ENCODE measurements at places on chromosomes 1 and 21.

GRCh38 chr1:169240449-169241232 lies 127.0 kb downstream of the NME7 start:
- no peak for DNase-seq

- DNase-seq = no peak
Observed at GRCh38 chr1:218303176-218303879, 18.2 kb downstream of the RRP15 start.

DNA sequence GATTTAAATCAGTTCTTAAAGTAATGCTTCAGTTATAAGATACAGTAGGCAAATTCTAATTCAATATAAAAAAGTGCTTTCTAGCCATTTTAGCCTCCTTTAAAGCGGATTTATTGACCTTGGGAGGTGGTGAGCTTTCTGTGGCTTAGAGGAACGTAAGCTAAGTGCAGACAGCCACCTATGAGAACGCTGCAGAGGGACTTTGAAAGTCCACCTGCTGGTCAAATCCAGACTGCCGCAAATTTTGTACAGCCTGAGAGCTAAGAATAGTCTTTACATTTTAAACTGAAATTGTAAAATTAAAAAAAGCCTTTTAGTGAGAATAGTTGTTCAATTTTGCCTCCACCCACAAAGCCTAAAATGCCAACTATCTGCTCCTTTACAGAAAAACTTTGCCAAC lies 67.0 kb upstream of the SSX2IP start:
- no peak for DNase-seq

DNA sequence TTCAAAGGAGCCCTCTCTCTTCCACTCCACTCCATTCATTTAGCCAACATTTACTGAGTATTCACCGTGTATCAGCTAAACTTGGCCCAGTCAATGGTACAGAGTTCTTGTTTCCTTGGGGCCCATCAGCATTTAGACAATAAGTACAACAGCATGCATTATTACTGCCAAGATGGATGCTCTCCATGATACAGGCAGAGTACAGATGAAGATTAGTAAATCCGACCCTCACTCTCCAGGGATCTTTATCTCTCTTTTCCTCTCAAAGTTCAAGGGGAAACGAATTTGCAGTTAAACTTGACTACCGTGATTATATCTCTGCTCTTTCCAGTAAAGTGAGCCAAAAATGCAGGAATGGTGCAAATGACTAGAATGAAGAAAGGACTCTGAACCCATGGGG lies 184.6 kb upstream of the DUSP10 start:
- no peak for DNase-seq

DNA sequence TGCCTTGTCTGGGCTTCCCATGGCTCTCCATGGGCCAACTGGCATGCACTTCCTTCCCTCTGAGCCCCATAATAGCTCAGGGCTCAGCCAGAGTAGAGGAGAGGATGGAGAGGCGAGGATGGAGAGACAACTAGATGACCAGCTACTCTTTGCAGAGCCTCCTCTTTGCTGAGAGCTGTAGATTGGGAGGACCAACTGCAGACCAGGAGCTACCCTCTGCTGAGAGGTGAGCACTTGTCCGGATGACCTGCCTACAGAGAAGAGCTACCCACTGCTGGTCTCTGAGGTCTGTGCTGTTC lies 58.0 kb upstream of the ETV3 start:
- DNase-seq = no peak

DNA sequence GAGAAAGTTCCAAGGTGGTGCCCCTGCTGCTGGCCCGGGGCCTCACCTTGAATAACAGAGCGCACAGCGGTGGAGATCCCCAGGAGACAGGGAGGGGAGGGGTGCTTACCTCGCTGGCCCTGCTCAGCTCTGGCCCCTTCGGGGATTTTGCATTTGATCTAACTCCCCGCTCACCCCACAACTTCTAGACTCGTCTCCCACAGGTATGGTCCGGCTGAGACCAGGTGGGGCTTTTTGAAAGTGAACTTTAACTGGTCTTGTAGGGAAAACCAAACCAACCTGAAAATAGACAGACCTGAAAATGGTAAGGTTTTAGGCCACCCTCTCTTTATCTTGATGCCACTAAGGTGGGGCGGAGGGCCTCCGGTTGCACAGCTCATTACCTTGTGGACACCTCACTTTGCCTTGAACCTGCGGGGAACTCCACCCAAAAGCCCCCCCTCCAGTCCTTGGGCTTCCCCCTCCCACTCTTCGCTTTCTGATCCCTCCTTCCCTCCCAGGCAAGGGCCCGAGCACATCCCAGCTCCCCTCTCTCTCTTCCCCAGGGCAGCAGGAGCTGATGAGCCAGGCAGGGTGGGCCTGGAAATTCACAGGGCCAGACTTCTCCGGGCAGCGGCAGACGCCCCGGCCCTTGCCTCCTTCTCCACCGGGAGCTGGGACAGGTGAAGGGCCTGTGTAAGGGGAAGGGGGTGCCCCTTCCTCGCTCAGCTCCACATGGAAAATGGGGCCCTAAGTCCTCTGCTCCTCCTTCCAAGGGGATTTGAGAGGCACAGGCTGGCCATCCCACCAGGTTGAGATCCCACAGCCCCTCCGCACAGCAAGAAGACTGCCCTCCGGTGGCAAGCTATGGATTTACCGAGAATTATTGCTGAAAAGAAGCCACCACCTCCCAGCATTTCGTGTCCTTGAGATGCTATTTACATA lies 16.1 kb downstream of the TNFRSF8 start:
- DNase-seq = no peak

GRCh38 chr1:200627575-200628222 lies 7.1 kb upstream of the KIF14 start:
- no peak for DNase-seq

DNA sequence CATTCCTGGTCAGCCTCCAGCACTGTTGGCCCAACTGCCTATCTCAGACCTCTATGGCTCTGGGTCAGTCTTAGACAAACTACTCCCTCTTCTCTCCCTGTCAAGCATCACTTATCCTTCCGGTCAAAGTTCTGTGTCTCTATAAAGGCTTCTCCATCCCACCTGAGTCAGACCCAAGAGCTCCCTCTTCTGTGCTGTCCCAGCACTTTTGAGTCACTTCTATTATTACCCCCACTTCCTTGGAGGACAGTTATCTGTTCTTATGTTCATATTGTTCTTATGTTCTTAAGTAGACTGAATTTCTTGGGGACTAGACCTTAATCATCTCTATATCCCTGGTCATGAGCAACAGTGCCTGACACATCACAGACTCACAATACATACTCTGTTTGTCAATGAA lies 29.2 kb upstream of the IL10 start:
- DNase-seq = no peak

- DNase-seq = no peak
Observed at GRCh38 chr1:228334954-228335353, 71.7 kb downstream of the TRIM11 start.

DNA sequence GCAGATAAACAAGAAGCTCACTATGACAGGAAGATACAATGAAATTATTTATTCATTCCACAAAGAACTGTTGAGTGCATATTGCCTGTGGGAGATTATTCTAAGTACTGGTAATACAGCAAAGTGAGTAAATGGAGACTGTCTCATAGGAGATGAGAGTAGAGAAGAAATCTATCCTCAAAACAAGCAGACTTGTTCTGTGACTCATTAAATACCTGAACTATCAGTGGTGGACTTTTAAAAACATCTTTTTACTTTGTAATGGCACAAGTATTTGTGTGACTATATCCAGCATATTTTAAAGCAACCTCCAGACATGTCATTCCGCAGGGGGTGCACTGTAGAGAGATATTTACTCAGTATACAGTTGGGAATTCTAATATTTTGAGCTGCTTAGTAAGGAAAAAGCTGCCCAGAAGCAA lies 259.2 kb downstream of the FMN2 start:
- DNase-seq = no peak

GRCh38 chr1:8570465-8570864 lies 247.0 kb downstream of the RERE start:
- DNase-seq = no peak

GRCh38 chr1:27152004-27152828 lies 2.7 kb downstream of the SLC9A1 start:
- DNase-seq = no peak

- no peak for DNase-seq
Observed at GRCh38 chr1:221689138-221689537, 52.8 kb downstream of the DUSP10 start.

DNA sequence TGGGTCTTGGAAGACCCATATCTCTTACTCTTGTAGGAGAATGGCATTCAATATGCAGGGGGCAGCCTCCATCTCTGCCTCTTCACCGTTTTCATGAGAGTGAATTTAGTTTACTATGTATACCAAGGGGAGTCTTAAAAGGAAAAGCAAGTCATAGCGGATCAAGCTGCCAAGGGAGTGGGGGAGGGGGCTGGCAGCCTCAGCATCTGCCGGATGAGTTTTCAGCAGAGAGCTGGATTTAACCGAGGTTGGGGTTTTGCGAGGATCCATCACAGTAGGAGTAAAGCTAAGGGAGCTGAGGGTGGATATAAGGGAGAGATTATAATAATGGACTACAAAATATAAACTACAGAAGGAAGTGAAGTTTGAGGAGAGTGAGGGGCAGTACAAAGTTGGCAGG lies 9.9 kb downstream of the CD160 start:
- no peak for DNase-seq

DNA sequence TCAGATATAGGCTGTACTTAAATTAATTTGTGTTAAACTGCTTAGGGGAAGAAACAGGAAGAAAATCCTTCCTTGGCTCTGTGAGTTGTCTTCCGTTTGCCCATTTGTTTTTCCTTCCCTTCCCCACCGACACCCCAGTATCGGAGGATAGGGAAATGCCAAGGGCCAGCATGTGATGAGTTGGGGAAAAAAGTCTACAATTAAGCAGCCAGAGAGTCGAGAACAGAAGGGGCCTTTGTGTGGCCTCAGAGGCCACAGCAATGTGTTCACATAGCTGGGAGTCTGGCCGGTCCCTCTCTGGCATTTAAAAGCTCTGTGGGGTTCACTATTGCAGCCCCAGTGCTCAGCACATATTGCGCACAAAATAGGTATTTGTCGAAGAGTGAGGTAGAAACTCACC lies 489.3 kb downstream of the MATN1 start:
- DNase-seq = no peak

DNA sequence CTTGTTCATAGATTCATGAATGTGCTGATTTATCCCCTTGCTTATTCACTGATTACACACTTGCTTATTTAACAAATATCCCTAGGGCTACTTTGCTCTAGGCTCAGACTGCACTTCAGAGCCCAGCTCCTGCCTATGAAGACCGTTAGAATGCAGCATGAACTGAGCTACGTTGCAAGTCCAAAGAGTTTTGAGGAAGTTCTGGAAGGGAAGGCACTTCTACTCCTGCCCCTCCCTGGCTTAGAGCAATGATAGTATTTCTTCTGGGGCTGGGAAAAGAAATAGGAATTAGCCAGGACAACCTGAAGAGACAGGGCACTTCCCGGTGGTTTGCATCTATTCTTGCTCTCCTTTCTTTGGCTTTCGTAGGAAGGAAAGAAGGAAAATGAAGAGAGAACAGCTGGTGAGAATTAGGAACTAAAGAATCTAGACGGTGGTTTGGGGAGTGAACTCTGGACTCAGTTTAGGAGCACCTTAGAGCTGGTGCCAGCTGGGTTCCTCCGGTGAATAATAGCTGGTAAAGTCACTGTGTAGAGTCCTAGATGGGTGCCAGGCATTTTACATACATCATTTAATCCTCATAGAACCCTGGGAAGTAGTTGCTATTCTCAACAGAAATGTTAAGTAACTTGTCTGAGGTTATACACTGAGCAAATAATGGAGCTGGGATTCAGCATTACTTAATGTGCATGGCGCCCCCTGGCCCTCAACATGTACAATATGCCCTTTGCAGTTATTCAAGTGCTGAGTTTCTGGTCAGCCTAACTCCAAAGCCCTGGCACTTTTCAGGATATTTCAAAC lies 65.9 kb downstream of the NDUFS5 start:
- no peak for DNase-seq

DNA sequence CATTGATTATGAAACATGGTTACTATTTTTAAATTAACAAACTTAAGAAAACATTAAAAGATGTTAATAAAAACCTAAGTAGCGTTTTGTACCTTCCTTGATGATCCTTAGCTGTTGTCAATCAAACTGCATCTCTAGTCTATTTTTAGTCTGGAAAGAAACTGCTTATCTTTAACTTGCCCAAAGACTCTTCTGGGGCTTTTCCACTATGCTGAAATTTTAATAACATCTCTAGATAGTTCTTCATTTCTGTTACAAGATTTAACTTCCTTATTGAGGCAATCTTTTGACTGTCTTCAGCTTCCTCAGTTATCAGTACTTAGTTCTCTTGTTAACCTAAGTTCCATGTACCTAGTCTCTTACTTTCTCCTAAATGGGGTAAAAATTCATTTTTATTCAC lies 135.9 kb upstream of the HMCN1 start:
- DNase-seq = no peak

DNA sequence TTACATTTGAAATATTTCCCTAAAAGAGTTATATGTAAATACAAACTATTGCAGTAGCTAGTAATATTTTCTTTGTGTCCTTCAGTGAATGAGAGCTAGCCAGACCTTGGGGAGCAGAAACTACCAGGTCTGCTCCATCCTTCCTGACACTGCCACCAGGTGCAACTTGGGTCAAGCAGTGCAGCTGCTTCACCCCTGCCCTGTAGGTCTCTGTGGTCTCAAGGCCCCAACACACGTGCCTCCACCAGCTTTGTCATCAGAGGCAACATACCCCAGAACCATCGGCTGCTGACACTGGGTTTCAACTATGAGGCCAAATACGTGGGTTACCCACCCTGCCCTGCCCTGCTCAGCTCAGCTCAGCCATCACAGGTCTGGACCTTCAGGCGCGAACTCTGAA lies 181.6 kb downstream of the FCRL5 start:
- DNase-seq = no peak

DNA sequence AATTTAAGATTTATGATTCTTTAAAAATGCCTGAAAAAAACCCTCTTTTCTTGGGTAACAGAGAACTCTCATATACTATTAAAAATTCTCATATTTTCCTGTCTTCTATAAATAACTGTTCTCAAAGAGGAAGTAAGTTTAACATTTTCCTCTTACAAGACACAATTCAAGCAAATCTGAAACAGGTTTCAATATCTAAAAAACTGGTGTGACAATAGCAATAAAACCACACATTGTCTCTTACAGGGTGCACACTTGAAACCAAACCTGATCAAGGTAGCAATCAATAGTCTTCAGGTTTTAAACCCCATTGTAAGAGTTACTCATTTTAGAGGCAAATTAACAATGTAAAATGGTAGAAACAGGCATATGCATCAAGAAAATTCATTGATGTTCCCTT lies 28.0 kb downstream of the FUBP1 start:
- no peak for DNase-seq
